ENCODE measurements at places on chromosomes 2 and 18.

DNA sequence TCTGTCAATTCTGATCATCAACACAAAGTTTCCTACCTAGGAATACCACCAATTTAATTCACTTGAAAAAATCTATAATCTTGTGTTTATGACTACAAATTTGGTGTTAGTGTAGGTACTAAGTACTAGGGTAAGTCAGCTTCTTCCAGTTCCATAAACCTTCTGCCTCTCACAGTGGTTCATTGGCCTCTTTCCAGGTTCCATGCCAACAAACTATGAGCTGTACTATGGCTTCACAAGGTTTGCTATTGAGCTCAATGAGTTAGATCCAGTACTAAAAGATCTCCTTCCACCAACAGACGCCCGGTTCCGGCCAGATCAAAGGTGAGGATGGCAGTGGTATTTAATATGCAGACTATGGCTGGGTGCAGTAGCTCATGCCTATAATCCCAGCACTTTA is 58.8 kb downstream of the PRKRA start:
- DNase-seq, result no peak

- DNase-seq, result no peak
Observed at GRCh38 chr2:79782576-79783452, 270.0 kb downstream of the CTNNA2 start.

DNA sequence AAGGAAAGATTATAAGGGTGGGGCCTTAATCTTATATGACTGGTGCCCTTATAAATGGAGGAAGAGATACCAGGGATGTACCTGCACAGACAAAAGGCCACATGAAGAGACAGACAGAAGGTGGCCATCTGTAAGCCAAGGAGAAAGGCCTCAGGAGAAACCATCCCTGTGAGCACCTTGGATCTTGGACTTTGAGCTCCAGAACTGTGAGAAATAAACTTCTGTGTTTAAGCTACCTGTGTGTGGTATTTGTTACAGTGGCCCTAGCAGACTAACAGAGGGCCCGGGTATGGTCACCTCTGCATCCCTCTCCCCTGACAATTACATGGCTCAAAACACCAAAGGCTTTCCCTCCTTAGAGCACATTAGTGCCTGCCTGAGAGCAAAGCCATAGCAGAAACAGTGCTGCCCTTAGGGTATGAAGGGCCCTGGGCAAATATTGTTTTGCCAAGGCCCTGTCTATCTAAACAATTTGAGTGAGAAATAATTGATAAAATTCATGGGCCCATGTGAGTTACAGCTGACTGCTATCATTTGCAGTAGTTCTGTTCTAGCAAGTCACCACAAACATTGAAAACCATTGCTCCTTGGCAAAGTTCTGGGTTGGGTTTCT is 109.3 kb upstream of the MYCN start:
- DNase-seq, result no peak

- DNase-seq, result no peak
Observed at GRCh38 chr2:66661253-66662173, 226.6 kb downstream of the MEIS1 start.

- no peak for DNase-seq
Observed at GRCh38 chr18:51188024-51188701, 9.3 kb downstream of the MEX3C start.

DNA sequence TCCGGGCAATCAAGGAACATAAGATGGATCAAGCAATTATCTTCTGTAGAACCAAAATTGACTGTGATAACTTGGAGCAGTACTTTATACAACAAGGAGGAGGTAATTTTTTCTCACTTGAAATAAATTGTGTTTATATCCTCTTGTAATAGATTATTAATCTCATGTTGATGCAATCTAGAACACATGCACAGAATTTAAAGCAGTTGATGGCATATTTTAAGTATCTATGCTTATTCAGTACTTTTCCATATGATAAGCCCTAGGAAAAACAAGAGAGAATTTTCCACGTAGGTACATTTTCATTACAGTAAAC is 31.8 kb downstream of the DDX1 start:
- DNase-seq, result no peak

- no peak for DNase-seq
Observed at GRCh38 chr18:50372743-50373142, 2.1 kb upstream of the SKA1 start.

- no peak for DNase-seq
Observed at GRCh38 chr2:158131919-158132566, 30.4 kb downstream of the UPP2 start.

- DNase-seq, result no peak
Observed at GRCh38 chr2:135913727-135914365, 37.6 kb upstream of the MCM6 start.

GRCh38 chr2:168457190-168457895 is 1.3 kb downstream of the CERS6 start:
- DNase-seq, result no peak

GRCh38 chr2:104033399-104033798 is 820.5 kb upstream of the POU3F3 start:
- DNase-seq, result no peak

DNA sequence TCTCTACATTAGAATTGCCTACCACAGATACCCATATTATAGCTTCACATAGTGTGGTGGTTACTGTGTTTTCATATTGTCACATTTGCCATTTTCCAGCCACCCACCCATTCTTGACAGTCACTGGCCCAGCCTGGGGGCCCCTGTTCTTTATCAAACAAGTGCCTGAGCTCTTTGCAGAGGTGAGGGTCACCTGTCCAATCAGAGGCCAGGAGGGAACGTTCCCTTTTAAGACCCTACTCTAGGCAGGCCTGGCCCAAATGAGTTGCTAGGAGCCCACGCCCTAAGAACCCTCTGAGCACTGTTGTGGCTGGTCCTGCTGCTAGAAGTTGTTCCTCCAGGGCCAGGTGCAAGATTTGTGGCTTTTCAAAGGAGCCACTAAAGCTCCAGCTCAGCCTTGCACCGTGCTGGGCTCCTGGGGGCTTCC is 5.2 kb downstream of the IL37 start:
- peak; percentile 28 for DNase-seq

- no peak for DNase-seq
Observed at GRCh38 chr2:233273120-233273519, 21.6 kb downstream of the ATG16L1 start.

GRCh38 chr18:21391074-21391673 is 149.1 kb downstream of the GREB1L start:
- DNase-seq, result no peak

DNA sequence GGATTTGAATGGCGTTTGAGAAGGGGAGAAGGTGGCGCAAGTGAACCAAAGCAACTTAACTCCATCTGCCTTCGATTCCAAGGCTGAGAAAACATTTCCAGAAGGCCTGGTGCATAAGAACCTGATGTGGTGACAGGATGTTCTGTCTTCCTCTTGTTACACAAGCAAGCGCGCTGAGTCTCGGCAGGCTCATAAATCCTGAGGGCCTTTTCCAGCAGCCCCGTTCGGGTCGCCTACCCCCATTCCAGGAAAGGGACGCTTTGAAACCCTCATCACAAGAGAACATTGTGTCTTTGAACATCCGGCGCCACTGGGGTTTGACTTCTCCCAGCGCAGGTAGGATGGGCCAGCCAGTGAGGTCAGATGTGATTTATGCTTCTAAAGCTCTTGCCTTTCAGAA is 403.5 kb downstream of the SETBP1 start:
- DNase-seq, result no peak

- DNase-seq, result no peak
Observed at GRCh38 chr2:217799563-217800432, 203.0 kb downstream of the TNS1 start.

- DNase-seq, result no peak
Observed at GRCh38 chr18:3845161-3845560, 395.2 kb downstream of the TGIF1 start.

- no peak for DNase-seq
Observed at GRCh38 chr2:227410191-227410590, 22.4 kb upstream of the SCYGR1 start.

- DNase-seq, result no peak
Observed at GRCh38 chr2:6940820-6941219, 23.6 kb downstream of the RNF144A start.

DNA sequence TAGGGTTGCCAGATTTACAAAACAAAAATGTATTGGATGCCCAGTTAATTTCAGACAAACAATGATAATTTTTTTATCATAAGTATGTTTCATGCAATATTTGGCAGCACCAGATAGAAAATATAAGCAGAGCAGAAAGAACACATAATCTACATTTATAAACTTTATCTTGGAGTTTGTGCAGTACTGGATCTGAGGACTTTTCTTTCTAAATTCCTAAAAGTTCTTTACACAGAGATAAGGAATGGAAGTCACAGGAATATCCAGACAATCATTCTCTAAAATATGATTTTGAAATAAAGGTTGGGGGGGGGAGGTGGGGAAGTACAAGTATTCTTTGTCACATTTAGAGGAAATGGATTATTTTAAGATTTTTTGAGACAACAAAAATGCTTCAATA is 28.8 kb upstream of the MC4R start:
- no peak for DNase-seq

DNA sequence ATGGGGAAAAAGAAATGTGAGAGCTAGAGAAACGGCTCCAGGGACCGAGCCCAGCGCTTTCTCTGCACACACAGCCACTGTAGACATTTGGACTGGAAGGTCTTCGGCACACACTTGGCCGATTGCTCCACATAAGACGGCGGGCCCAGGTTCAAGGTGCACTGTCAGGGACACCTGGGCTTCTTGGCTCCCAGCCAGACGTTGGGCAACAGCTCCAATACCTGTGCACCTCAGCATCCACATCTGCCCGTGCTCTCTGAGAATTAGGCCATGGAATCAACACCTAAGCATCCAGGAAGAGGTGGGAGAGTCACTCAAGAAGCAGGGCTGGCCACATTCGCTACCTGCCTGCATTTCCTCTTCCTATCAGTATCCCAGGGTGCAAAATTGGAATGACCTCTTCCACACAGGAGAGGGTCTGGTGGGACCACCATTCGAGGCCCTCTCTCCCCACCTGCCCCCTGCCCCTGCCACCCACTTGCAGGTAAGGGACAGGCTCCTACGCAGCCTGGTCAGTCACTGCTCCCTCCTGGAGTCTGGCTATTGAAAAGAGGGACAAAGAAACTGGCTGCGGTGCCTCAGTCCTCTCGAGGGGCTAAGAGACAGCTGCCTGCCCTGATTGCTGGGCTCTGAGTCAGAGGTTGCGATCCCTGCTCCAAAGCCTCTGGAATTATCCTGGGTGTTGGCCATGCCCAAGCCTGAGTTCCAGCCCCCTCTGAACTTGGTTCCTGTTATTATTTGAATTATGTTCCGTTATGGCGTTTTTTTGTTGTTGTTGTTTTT is 40.1 kb upstream of the TAF1B start:
- DNase-seq, result no peak

DNA sequence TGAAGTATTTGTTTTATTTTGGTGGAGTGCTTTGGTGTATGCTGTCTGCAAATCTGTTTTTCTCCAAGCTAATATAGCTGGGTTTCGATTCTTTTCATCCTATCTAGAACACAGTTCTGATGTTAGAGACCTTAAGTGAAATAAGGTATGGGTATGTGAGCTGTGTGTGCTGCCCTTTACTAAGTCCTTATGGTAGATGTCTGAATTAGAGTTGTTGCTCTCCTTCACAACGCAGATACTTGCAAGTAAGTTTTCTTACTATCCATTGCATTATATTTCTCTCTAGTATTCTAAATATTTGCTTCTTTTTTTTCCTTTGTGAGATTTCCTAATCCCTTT is 38.6 kb downstream of the AGFG1 start:
- no peak for DNase-seq

Data from T-cell (primary cell).